Endothelial cell of umbilical vein (primary cell): ENCODE measurements at places on chromosomes 7 and 10. TPM values are rescaled to one million over a fixed set of nuclear protein-coding genes. Genes with fewer than 3 reads are reported as not detected.

DNA sequence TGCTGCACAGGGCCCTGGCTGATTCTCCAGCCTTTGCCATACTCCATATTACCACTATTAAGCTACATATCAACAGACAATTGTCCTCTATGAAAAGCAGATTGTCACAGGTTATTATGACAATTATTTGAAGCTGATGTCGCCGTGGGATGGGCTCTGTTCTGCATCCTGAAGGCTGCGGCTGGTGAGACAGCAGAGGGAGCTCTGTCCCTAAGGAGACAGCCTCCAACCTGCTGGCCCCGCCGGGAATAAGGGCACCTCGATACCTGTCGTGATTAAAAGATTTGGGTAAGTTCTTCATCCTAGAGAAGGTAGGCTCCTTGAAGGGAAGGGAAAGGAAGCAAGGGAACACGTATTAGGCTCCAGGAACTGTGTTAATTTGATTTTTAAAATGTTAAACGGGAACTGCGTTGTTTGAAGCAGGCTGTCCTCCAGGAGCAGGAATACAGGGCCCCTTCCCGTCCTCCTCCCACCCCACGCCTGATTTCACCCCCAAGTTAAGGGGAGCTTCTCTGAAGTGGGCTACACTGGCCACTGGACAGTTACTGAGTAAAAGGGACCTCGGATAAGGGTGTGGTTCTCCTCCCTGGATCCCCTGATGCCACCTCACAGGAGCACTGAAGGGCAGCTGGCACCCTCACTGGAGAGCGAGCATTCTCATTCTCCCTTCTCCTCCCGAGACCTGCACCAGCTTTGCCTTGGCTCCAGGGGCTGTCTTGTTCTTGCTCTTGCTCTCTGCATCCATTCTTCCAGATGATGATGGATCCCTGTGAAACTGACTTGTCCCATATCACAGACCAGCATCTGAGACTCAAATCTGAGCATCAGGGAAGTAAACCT, 11.8 kb upstream of the TIAL1 start:
- no peak overlapping the region for H3K27ac ChIP-seq
- no peak overlapping the region for H3K4me3 ChIP-seq
- peak; percentile 42 for DNase-seq
- H3K27me3 ChIP-seq = no peaks in the 10 kb centered on the region
- no peaks in the 10 kb centered on the region for H3K4me1 ChIP-seq

- H3K4me1 ChIP-seq = peaks cover 9% of the 10 kb centered on the region
- no peak overlapping the region for H3K27ac ChIP-seq
- no peak for DNase-seq
- peak overlapping the region; percentile 39 for H3K4me3 ChIP-seq
- no peaks in the 10 kb centered on the region for H3K36me3 ChIP-seq
- no peaks in the 10 kb centered on the region for H3K27me3 ChIP-seq
Measured at GRCh38 chr7:74454021-74454924, 567 bp downstream of the GTF2IRD1 start.

Gene C7orf33
- polyA plus RNA-seq = not detected in 2 replicates

Gene ZEB1
- 16.2 and 19.8 TPM in 2 replicates for polyA plus RNA-seq

DNA sequence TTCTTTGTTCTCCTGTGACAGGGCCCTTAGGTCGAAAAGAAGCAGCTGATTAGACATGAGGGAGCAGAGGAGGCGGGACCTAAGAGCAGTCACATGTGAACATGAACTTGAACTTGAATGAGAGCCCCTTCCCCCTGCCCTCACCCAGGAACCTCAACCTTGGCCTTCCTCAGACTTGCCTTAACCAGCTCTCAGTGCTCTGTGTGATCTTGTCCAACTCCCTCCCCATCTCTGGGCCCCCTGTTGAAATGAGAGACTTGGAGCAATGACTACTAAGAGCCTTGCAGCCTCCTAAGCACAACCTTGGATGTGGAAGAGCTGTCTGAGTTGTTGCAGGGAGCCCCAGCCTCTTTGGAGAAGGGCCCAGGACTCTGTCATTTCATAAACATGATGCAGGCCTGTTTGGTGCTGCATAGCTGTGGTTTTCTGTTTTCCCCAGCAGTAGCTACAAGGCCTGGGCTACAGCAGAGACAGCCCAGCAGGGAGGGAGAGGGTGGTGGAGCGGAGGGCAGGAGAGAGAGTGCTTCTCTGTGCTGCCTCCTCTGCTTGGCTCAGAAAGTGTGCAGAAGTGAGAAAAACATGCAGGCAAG, 123.9 kb upstream of the ZMIZ1 start:
- DNase-seq = no peak
- H3K36me3 ChIP-seq = no peaks in the 10 kb centered on the region
- H3K27me3 ChIP-seq = no peaks in the 10 kb centered on the region
- H3K4me3 ChIP-seq = no peak overlapping the region
- no peaks in the 10 kb centered on the region for H3K4me1 ChIP-seq

DNA sequence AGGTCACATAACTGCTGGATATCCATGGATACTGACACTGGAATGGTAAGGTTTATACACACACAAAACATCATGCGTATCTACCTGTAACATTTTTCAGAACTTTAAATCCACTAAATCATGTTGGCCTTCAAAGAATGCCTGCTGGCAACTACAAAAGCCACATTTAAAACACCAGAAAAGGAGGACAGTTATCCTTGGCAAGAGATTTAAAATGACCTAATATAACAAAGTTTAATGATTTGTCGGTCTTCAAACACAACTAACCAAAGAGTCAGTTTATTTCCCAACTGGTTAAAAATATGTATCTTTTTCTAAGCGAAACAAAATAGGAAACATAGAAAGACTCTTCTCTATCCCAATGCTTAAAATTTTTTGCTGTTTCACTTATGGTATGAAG, 24.0 kb downstream of the WAPL start:
- H3K27ac ChIP-seq = no peak overlapping the region
- no peak for DNase-seq
- no peak overlapping the region for H3K4me3 ChIP-seq
- no peaks in the 10 kb centered on the region for H3K27me3 ChIP-seq

- no peak for DNase-seq
- peaks cover 1% of the 10 kb centered on the region for H3K36me3 ChIP-seq
- H3K27ac ChIP-seq = peak overlapping the region; percentile 97
- H3K4me1 ChIP-seq = peaks cover 49% of the 10 kb centered on the region
Measured at GRCh38 chr10:102627291-102627735, 17.0 kb upstream of the TRIM8 start.

- H3K4me3 ChIP-seq = no peak overlapping the region
- H3K27me3 ChIP-seq = no peaks in the 10 kb centered on the region
- no peak overlapping the region for H3K27ac ChIP-seq
- H3K36me3 ChIP-seq = no peaks in the 10 kb centered on the region
Measured at GRCh38 chr7:18698258-18698734, 202.7 kb downstream of the HDAC9 start.

- DNase-seq = no peak
- H3K4me1 ChIP-seq = peaks cover 40% of the 10 kb centered on the region
- H3K36me3 ChIP-seq = no peaks in the 10 kb centered on the region
- no peak overlapping the region for H3K4me3 ChIP-seq
Measured at GRCh38 chr10:63703113-63703670, 182.0 kb downstream of the REEP3 start.

Gene GPR26
- polyA plus RNA-seq = not detected in 2 replicates

DNA sequence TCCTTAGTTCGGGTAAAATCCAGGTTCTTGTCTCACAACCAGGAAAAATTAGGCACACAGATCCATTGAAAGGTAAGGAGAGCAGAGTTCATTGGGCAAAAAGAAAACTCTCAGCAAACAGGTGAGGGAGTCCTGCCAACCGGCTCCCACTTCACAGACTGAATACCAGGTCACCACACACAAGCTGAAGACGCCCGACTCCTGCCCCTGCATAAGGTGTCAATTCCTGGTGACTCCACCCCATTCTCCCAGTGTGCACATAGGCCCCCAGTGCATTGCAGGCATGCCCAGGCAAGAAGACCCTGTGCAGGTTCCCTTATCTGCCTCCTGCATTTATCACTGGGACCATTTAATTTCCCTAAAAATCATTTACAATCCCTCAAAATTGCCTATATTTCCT, 354.6 kb downstream of the LRRTM3 start:
- no peak for DNase-seq
- no peak overlapping the region for H3K4me3 ChIP-seq
- no peaks in the 10 kb centered on the region for H3K4me1 ChIP-seq
- H3K36me3 ChIP-seq = no peaks in the 10 kb centered on the region

DNA sequence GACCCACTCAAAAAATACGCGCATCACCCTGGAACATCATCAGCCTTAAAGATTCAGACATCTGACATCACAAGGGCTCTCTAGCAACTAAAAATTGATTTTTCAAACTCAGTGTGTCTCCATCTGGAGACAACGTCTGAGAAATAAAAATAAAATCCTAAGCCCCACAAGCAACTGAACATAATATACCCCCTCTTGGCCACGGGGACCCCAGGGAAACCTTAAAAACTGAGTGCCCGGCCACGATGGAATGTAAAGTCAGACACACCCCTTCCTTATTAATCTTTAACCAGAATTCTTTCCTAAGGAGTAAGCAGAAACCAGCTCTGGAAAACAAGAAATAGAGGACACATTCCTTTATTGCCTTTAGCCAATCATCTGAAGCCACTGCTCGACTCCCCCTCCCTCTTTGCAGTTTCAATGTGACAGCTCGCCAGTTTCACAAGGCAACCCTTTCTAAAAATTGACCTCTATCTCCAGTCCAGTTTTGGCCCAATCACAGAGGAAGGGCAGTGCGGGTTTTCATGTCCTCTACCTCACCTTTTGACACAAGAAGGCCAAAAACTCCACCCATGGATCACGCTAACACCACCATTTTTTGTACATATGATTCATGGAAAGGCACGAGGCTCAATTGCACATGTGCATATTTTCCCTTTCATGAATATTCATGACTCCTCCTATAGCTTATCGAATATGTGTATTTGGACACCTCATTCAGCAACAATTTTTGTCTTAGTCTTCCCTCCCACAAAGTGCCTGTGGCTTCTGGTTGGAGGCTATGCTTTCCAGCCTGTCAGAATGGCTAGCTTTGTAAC, 24.2 kb downstream of the IFIT3 start:
- H3K27ac ChIP-seq = no peak overlapping the region
- DNase-seq = peak; percentile 62
- no peaks in the 10 kb centered on the region for H3K36me3 ChIP-seq
- H3K4me3 ChIP-seq = no peak overlapping the region
- peaks cover 13% of the 10 kb centered on the region for H3K4me1 ChIP-seq

GRCh38 chr7:24318326-24318725, 34.3 kb downstream of the NPY start:
- H3K27ac ChIP-seq = no peak overlapping the region
- no peak overlapping the region for H3K4me3 ChIP-seq
- no peaks in the 10 kb centered on the region for H3K4me1 ChIP-seq
- no peak for DNase-seq
- no peaks in the 10 kb centered on the region for H3K36me3 ChIP-seq

DNA sequence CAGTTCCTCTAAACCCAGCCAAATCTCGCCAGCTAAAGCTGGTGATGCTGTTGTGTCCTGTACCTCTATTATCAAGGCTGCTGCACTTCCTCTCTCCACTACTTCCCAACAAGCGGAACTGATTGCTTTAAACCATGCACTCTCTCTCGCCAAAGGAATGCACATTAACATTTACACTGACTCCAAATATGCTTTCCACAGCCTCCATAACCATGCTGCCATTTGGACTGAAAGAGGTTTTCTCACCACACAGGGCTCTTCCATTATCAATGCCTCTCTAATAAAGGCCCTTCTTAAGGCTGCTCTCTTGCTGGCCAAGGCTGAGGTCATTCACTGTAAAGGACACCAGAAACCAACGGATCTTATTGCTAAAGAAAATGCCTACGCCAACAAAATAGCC, 11.4 kb upstream of the LRRC61 start:
- no peaks in the 10 kb centered on the region for H3K4me1 ChIP-seq
- no peak overlapping the region for H3K4me3 ChIP-seq
- no peak for DNase-seq
- H3K27ac ChIP-seq = no peak overlapping the region

- H3K36me3 ChIP-seq = no peaks in the 10 kb centered on the region
- no peaks in the 10 kb centered on the region for H3K4me1 ChIP-seq
- DNase-seq = no peak
- no peak overlapping the region for H3K27ac ChIP-seq
Measured at GRCh38 chr7:87747681-87748080, 119.5 kb downstream of the RUNDC3B start.

Gene IL15RA
- polyA plus RNA-seq = 20.6 and 25.1 TPM in 2 replicates

GRCh38 chr7:49596701-49597491, 176.5 kb upstream of the VWC2 start:
- H3K4me1 ChIP-seq = no peaks in the 10 kb centered on the region
- H3K27me3 ChIP-seq = no peaks in the 10 kb centered on the region
- no peak overlapping the region for H3K4me3 ChIP-seq
- no peak overlapping the region for H3K27ac ChIP-seq

GRCh38 chr7:112202816-112203215, 3.4 kb downstream of the DOCK4 start:
- no peaks in the 10 kb centered on the region for H3K36me3 ChIP-seq
- DNase-seq = peak; percentile 50
- H3K27ac ChIP-seq = peak overlapping the region; percentile 27
- peaks cover 59% of the 10 kb centered on the region for H3K4me1 ChIP-seq
